ENCODE measurements at places on chromosomes 3 and 15. TPM values are rescaled to one million over a fixed set of nuclear protein-coding genes. Genes with fewer than 3 reads are reported as not detected.

STAB1 gene
- 166 TPM for polyA plus RNA-seq

ANKRD34C gene
- not detected for polyA plus RNA-seq

TMCO5A gene
- not detected for polyA plus RNA-seq

IGSF10 gene
- 0.74 TPM for polyA plus RNA-seq

CKMT1A gene
- 3.6 TPM for polyA plus RNA-seq

FBXW12 gene
- not detected for polyA plus RNA-seq

SLCO2A1 gene
- polyA plus RNA-seq = 6.3 TPM

ACKR4 gene
- 2.6 TPM for polyA plus RNA-seq

MYLK gene
- 16.0 TPM for polyA plus RNA-seq

SLC2A2 gene
- polyA plus RNA-seq = 0.56 TPM

CHRM5 gene
- polyA plus RNA-seq = 0.01 TPM

MITF gene
- 1.6 TPM for polyA plus RNA-seq

MINAR1 gene
- polyA plus RNA-seq = 0.07 TPM

DPPA2 gene
- not detected for polyA plus RNA-seq

HIGD2B gene
- not detected for polyA plus RNA-seq

ZNF502 gene
- polyA plus RNA-seq = 1.9 TPM

NDUFAF3 gene
- 120 TPM for polyA plus RNA-seq

EPHA3 gene
- 1.1 TPM for polyA plus RNA-seq

Measured in adipose tissue (tissue), 3 donors.